Spleen (tissue), 13 donors: ENCODE measurements at places on chromosomes 7 and 10. TPM values are rescaled to one million over a fixed set of nuclear protein-coding genes. Genes with fewer than 3 reads are reported as not detected.

NME8 gene
- 2.4 TPM for total RNA-seq

AQP1 gene
- 23.2 TPM for total RNA-seq

PGAM2 gene
- 1.6 TPM for total RNA-seq

TMEM225B gene
- 1.2 TPM for total RNA-seq
